ENCODE measurements at places on chromosomes 12 and 14.

DNA sequence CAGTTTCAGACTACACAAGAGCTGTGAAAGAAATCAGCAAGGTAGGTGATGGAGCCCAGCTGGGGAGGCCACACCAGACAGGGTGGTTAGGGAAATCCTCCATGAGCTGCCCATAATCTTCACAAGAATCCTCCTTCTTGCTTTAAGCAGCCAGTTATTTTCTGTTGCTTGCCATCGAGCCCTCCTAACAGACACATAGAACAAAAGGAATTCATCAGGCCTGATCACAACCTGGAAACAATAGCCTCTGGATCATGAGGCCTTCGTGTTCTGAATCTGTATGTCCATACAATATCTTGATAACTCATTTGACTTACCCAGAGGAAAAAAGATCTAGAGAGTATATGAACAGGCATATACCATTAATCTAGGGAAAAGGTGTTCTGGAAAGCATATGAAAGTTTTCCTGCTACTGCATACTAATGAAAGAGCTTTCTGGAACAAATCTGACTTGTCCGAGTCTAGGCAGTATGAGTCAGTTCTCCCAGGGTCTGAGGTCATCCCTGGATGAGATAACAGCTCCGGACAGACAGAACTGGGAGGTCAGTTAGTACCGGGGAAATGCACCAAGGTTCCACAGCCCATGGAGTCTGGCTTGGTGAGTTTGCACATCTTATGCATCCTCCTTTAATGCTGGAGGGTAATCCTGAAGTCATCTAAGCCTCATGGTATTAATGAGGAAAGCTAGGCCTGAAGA lies 52.8 kb upstream of the ELK3 start:
- DNase-seq: no peak

DNA sequence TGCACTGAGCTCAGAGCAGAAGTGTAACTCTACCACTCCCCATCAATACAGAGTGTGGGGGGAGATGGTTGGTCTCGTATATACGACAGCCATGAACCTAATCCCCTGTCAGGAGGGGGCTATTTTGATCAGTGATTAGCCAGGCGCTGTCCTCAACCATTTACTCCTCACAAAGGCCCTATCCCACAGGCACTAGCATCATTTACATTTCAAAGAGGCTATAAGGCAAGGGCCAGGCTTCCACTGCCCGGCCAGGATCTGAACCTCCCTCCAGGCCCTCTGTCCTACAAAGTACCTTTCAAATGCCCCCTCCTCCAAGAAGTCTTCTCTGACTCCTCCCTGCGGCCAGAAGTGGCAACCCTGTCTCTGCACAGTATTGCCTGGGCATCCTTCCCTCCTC lies 74.7 kb downstream of the ITPK1 start:
- no peak for DNase-seq

DNA sequence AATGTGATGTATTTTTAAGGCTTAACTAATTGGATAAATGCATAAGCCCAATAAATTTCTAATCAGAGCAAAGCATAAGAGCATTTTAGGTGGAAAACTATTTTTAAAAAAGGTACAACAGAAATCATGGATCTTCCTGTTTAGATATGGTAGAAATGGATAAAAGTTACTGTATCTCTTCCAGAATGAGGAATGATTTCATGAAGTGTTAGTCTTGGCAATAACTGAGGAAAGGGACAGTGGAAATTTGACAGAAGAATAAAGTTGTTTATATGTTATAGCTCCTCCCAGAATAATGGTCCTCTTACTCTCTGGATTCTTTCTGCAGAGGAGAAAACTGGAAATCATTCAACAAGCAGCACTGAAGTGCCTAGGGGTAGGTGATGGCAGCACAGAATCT lies 32.4 kb upstream of the BMAL2 start:
- DNase-seq: no peak

DNA sequence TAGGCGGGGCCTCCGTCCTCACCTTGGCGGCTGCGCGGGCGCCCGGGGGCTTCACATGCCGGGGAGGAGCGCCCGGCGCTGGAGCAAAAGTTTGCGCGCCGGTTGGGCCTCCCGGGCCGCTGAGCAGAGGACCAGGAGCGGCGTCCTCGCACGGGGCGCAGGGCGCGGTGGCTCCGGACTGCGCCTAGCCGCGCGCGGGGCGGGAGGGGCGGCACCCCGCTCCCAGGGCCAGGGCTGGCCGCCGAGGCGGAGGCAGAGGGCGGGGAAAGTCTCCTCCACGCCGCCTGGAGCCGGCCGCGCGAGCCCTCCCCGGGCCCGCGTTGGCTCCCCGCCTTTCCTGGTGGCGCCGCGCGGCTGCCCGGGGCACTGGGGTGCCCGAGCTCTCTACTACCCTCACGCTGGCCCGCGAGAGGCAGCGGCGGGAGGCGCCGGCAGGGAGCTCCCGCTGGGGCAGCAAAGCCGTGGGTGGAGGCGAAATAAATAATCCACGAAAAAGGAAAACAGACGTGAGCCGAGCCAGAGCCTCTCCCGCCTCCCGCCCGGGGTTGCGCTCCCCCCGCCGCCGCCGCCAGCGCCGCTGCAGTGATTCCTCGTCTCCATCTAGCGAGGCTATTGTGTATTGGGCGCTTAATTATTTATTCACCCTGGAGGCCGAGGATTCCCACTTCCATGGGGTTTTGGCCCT lies 400 bp upstream of the PRIMA1 start:
- no peak for DNase-seq

- no peak for DNase-seq
Measured at GRCh38 chr12:64320611-64321010, 69.9 kb downstream of the C12orf56 start.

DNA sequence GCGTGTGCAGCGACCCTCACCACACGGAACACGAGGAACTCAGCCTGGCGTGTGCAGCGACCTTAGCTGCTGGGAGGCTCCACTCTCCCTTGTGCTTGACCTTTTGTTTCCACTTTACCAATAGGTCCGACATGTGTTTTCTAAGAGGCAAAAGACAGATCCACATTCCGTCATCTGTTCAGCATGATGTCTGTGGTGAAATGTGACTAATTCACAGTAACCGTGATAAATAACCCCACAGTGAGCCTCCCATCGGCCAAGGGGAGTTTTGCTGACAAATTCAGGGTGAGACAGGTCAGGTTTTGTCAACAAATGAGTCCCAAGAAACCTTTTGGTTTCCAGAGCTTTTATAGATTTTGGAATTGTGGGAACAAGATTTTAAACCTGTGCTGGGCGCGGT lies 55.9 kb downstream of the MOK start:
- no peak for DNase-seq

- DNase-seq: peak; percentile 91
Measured at GRCh38 chr14:104826189-104826860, 25.4 kb downstream of the ZBTB42 start.

DNA sequence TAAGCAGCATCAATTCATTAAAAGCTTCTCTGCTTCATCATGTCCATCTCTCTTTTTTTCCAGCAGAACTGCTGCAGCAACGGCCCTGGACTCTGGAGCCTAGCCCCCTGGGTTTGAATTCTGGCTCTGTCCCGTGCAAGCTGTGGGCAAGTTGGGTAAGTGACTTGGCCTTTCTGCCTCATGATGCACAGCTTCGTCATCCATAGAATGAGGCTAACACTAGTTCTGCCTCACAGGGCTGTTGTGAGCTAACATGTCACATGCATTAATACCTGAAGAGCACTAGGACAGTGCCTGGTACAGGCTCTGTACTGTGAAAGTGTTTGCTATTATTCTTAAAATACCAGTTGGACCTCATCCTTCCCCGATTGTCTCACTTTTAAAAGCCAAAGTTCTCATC lies 4.2 kb downstream of the KRT82 start:
- no peak for DNase-seq

- no peak for DNase-seq
Measured at GRCh38 chr14:91839749-91840148, 27.6 kb downstream of the TC2N start.

DNA sequence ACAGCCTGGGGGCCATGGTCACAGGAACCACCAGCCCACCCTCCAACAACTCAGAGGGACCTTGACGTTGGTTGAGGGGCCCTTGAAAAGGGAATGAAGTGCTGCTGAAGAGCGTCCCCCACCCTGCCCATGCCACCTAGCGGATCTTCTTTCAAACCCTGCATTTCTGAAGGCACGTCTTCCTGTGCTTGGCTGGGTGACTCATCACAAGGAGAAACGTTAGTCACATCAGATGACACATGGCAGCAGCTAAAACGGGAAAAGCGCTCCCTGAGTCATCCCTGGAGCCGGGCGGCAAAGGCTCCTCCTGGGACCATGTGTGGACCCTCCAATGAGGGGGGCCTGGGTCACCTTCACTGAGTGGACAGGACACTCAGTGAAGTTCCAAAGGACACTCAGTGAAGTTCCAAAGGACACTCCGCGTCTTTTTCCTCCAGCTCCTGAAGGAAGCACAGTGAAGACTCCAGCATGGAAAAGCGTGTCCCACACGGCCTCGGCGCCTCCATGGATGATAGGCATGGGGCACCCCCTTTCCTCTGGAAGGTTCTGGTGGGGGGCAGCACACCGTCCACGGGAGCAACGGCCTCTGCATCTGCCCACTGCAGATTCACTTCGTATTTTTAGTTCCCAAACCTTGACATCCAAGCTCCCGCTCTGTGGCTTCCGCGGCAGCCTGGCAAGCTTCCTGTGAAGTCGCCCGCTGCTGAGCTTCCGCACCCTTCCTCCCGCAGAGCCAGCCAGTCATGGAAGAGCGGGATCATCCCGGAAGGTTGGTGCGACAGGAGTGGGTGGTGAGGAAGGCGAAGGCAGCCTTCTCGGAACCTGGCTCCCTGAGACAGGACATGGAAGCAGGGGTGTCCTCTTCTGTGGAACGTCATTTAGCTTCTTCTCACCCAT lies 383.4 kb downstream of the VRK1 start:
- peak; percentile 34 for DNase-seq

- no peak for DNase-seq
Measured at GRCh38 chr12:28961948-28962384, 187.1 kb upstream of the FAR2 start.

- DNase-seq: no peak
Measured at GRCh38 chr14:100709289-100710284, 17.1 kb upstream of the DLK1 start.

GRCh38 chr12:68350753-68351152 lies 18.6 kb upstream of the MDM1 start:
- DNase-seq: no peak

DNA sequence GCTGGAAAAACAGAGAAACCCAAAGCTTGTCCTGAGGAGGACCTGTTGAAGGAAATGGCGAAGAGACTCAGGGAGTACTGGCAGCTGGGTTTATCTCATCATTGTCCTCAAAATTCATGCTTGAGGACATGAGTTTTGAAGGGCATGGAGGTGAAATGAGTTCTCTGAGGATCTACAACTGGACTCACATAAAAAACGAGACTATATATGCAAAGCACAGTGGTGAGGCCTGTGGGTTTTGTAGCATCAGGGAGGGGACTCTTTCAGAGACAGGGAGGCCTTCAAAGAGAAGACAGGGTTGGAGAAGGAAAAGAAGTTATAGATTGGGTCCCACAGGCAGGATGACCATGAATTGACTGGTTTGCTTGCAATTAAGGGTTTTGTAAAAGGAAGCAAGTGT lies 71.3 kb upstream of the SCN8A start:
- no peak for DNase-seq

Measured in stimulated activated CD4-positive, alpha-beta T cell treated with anti-CD3 and anti-CD28 coated beads, Interleukin-1b, Interleukin-23, amount 100 ng/mL, for 48 hours (primary cell).